ENCODE measurements at places on chromosomes 4 and X.

GRCh38 chr4:41280010-41280409 lies 23.3 kb downstream of the UCHL1 start:
- DNase-seq = no peak

- DNase-seq = no peak
Observed at GRCh38 chr4:98890702-98891455, 38.1 kb downstream of the EIF4E start.

DNA sequence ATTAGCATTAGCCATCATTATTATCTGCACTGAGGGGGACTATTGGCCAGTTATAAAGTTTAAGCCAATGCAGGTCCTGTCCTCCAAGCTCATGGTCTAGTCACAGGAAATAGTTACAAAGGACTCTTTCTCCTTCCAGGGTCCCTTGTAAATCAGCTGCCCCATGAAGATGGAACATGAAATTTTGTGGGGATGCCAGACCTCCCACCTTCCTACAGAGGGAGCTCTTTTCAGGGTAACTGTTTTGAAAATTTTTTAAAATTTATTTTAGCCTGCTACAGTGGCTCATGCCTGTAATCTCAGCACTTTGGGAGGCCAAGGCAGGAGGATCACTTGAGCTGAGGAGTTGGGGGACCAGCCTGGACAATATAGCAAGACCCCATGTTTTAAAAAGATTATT lies 124.4 kb upstream of the SLC34A2 start:
- DNase-seq = no peak

DNA sequence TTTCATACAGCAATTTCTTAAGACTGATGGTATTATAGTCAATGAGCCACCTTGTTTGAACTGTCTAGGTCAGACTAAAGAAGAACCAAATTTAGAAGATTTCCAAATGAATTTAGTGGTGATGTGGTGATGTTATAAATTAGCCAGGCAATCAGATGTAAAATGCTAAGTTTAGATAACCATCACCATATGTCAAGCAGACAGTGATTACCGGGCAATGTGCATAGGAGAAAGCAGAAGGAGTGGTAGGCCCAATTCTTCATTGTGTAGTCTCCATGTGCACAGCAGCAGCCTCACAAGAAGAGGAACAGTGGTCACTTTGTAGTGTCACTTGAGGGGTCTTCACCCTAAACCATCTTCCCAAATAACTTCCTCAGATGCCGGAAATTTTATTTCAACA lies 198.8 kb downstream of the ANTXR2 start:
- DNase-seq = no peak

DNA sequence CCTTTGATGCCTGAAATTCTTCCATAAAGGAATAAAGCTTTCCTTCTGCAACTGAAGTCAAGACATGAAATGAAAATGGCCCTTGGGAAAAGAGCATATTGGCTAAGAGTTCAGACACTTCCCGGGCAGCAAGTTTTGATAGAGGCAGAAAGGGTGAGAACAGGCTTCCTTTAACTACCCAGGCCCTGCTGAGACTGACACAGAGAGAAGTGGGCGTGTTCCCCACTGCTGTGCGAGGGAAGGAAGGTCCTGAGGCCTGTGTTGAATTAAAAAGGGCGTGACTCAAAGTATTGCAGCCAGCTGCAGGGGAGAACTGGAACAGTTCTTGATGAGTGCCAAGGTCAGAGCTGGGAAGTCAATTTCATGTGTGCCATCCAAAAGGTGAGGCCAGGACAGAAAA lies 33.9 kb upstream of the ADGRG2 start:
- DNase-seq = no peak

- no peak for DNase-seq
Observed at GRCh38 chrX:149114874-149115273, 390.2 kb downstream of the IDS start.
